ENCODE measurements at places on chromosomes 7 and 10.

GRCh38 chr7:100437150-100438100 is 1.1 kb upstream of the PPP1R35 start:
- DNase-seq = no peak

- no peak for DNase-seq
These were observed 31.3 kb upstream of the ZNF273 start for GRCh38 chr7:64871761-64872160.

DNA sequence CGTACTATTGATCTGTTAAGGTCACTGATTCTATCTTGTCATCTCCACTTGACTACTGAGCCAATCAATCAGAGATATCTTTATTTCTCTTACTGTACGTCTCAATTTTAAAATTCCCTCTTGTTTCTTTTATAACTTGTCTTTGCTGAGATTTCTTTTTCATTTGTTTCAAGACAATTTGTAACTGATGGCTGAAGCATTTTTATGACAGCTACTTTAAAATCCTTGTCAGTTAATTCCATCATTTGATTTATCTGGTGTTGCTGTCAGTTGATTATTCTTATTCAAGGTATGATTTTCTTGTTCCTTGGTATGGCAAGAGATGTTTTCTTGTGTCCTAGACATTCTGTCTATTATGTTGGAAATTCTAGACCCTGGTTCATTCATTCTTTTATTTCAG is 76.6 kb downstream of the TYW1B start:
- DNase-seq = no peak

DNA sequence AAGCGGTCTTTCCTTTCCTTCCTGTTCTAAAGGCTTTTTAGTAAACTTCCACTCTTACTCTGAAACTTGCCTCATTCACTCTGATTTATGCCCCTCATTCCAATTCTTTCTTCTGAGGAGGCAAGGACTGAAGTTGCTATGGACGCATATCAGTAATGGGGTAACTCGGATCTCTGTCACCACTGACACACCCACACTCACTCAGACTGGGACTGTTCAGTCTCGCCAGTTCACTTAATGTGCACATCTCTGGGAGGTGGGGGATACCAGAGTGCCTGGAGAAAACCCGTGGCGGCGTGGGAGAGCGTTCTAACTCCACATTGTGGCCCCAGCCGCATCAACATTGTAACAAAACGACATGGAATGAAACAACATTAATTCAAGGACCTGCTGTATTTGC is 1139.3 kb upstream of the CELF2 start:
- no peak for DNase-seq

GRCh38 chr10:3034616-3035015 is 32.7 kb upstream of the PFKP start:
- no peak for DNase-seq

- DNase-seq = no peak
These were observed 78.0 kb upstream of the CTTNBP2 start for GRCh38 chr7:117951285-117951684.

- DNase-seq = peak; percentile 23
These were observed 54.8 kb upstream of the CALD1 start for GRCh38 chr7:134724606-134725005.

- no peak for DNase-seq
These were observed at the start of gene DGKB for GRCh38 chr7:14902589-14903067. TSS of gene DGKB (minus strand) at chr7:14902751.

DNA sequence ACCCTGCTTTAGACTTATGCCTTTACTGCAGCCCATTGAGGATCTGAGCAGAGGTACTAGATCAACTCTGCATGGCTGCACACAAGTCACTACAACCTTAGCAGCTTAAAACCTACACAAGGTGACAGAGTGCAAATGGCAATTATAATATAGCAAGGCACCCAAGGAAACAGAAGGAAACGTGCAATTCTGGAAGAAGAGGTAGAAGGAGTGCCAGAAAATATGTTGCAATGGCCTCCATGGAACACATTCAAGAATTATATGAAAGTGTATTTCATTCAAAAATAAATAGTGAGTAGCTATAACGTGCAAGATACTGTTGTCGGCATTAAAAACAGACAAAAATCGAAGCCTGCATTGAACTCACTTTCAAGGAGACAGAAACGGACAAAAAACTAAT is 2.9 kb upstream of the AKR1C8 start:
- DNase-seq = no peak

DNA sequence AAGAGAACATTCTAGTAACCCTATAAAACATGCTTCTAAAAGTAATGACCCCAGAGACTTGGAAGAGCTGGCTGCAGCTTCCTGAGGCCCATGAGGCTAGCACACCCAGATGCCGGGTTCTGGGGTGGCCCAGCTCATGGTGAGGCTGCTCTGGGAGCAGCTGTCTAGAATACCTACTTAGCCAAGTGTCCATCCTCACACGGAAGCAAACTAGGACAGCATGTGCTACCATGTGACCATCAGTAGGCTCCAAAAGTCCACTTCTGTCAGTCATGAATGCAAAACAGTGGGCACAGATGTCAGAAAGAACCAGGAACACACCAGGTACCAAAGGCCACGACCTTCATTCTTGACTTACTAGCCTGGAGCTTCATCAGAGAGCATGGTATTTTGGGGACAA is 32.4 kb downstream of the CTBP2 start:
- DNase-seq = no peak

DNA sequence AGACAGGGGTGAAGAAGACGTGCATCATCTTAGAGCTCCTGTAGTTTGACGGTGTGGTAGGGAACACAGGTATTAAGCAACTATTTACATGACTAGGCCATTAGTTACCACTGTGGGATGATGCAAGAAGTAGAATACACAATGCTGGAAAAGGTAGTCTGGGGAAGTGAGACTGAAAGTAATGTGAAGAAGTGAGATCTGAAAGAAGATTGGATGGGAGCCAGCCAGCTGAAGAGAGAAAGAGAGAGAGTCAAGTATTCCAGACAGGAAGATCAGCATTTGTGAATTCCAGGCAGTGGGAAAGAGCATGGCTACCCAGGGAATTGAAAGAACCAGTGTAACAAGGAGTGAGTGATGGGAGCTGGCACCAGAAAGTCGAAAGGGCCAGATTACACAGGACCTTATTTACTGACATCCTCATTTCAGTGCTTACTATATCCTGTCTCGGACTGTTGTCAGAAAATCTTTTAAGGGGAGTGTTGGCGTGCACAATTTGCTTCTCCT is 4.0 kb upstream of the CFAP58 start:
- DNase-seq = peak; percentile 70

DNA sequence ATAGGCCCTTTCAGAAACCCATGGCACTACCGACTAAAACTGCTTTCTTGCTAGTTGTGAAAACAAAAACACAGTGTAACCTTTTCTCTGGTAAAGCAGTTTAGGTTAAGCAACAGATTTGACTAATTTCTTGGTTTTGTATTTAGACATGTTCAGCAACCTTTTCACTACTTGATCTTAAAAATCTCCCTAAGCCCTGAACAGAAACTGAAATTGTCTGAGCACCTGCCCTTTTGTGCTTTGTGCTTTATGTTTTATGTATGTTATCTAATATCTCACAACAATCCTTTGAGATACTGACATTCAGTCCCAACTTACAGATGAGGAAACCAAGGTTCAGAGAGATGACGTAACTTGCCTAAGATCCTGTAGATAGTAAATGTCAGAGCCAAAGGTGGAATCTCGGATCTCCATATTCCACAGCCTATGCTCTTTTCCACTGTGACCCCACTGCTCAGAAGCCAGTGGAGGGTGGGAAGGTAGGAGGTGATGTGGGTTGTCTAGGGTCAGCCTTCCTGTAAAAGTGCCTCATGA is 146.6 kb downstream of the LCOR start:
- no peak for DNase-seq

- DNase-seq = no peak
These were observed 75.5 kb upstream of the STARD3NL start for GRCh38 chr7:38102507-38102906.

DNA sequence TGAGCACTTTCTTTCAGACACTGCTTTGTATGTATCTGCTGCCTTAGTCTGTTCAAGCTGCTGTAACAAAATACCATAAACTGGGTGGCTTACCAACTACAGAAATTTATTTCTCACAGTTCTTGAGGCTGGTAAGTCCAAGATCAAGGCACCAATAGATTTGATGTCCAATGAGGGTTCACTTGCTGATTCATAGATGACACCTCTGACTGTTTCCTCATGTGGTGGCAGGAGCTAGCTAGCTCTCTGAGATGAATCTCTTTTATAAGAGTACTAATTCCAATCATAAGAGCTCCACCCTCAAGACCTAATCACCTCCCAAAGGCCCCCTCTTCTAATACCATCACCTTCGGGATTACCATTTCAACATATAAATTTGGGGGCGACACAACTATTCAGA is 76.6 kb upstream of the ADO start:
- DNase-seq = no peak

GRCh38 chr7:33807779-33808482 is 97.4 kb upstream of the BMPER start:
- no peak for DNase-seq
